SK-MEL-5 (cell line): ENCODE measurements at places on chromosomes 4 and X.

DNA sequence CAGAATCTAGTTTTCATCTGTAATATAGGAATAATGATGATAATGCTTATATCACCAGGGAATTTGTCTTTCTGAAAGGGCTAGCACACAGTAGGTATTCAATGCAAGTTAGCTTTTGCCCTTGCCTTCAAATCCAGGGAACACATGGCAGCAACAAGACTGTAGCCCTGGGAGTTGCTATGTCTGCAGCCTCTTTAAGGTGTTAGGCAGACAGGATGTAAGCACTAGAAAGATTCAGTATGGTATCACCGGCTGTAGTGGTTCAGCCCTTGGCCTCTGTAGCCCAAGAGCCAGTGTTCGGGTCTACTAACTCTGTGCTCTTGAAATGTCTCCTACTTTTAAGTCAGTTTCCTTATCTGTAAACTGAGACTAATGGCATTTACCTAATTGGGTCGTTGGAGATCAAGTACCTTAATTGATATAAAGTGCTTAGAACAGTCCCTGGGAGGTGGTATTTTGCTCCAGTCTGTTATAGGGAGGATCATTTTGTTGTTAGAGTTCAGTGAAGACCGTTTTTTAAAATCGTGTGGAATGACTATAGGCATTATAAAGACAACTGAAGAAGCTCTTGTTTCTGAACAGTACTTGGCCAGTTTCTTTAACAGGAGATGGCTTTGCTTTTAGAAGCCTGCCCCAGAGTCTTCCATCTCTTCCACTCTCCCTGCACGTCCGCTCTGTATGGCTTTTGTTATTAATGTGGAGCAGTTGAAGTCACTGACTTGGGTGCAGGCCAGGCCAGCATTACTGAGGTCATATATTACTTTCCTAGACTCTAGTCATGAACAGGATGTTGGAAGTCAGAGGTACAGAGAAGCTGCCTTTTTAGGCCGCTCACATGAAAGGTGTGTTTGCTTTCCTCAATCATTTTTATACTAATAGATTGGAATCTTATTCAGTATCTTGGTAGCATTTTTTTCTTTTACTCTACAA, 44.8 kb downstream of the GAB1 start:
- DNase-seq: peak; percentile 84

- no peak for DNase-seq
These were observed 240.0 kb downstream of the BCOR start for GRCh38 chrX:39857780-39858179.

GRCh38 chr4:54230484-54231418, 1.7 kb downstream of the PDGFRA start:
- no peak for DNase-seq

GRCh38 chr4:13968723-13969122, 341.2 kb upstream of the BOD1L1 start:
- no peak for DNase-seq

DNA sequence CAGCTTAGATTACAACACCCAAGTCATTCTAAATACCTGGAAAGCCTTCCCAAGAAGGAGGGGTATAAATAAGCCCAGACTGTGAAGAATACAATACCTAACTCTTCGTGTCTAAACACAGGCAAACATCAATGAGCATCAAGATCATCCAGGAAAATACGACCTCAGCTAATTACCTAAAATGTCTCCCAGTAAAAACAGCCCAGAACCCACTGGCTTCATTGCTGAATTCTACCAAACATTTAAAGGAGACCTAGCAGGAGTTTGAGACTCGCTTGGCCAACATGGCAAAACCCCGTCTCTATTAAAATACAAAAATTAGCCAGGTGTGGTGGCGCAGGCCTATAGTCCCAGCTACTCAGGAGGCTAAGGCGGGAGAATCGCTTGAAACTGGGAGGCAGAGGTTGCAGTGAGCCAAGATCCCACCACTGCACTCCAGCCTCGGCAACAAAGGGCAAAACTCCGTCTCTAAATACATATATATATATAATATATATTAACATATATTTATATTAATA, 19.1 kb upstream of the HSFX4 start:
- no peak for DNase-seq

- DNase-seq: no peak
These were observed 291.3 kb downstream of the GUCY2F start for GRCh38 chrX:109190542-109190941.

GRCh38 chr4:2400841-2401609, 17.4 kb downstream of the ZFYVE28 start:
- DNase-seq: no peak

- no peak for DNase-seq
These were observed 42.7 kb upstream of the CLNK start for GRCh38 chr4:10727140-10727880.

DNA sequence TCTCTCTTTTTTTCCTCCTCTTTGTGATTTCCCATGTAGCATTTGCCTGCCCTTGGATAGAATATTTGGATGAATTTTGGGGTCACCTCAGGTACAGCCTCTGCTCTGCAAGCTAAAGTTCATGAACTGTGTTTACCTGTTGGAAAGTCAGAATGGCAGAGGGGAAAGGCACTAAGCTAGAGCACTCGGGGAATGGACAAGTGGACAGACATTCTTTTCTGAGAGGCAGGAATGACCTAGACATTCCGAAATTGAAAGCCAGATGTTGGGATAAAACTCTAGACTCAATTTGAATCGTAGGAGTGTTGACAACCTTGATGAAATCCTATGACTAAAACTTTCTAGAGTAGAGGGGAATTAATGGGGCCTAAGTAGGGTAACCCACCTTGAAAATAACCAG, 56.1 kb downstream of the LUZP4 start:
- DNase-seq: no peak

GRCh38 chrX:20461002-20461401, 194.3 kb upstream of the RPS6KA3 start:
- DNase-seq: no peak

- no peak for DNase-seq
These were observed 92.1 kb upstream of the ELOVL6 start for GRCh38 chr4:110290511-110290910.

DNA sequence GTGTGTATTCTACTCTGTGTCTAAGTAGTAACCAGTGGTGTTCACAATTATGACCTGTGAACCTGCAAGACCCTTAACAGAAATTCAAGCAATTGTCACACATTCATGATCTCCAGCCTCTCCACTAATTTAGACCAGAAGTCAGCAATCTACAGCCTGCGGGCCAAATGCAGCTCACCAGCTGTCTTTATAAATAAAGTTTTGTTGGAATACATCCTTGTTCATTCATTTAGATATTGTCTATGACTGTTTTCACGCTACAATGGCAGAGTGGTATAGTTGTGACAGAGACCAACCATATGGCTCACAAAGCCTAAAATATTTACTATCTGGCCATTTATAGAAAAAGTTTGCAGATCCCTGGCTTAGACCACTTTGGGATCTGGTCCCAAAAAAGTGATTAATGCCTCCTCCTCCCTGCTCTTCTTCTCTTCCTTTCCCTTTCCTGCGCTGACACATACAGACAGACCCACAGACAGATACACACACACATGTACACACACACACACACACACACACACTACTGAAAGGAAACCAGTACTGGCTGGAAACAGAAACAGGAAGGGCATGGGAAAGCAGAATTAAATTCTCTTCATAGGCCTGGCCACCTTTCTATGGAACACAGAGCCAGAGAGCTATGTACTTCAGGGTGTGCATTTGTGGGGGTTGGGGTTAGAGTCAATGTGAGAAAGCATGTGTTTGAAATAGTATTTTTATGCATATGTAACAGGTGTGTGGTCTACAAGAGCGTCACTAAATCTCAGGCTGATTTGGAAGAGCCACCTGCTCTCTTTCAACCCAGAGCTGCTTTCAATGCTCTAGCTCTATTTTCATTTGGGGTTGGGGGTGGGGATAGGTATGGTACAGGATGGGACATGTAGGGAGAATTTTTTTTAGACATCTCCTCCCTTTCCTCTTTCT, 49.7 kb upstream of the TMEM164 start:
- DNase-seq: no peak

DNA sequence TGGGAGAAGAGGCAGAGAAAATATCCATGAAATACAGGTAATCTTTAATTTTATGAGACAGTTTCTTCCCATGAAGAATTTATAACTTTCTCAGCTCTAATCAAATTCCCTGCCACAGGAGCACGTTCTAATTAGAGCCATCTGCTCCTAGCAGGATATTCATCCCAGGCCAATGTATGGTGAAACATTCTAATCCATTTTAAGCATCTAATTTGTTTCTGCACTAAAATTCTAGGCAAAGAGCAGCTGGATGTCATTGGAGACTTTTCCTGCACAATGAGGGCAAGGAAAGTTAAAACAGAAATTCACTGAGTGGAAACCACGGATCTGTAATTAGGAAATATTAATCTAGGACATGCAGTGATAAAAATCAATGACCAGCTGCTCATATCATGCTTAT, 107.7 kb upstream of the ZFP42 start:
- no peak for DNase-seq

- no peak for DNase-seq
These were observed 112.7 kb downstream of the BCOR start for GRCh38 chrX:39985071-39985470.

DNA sequence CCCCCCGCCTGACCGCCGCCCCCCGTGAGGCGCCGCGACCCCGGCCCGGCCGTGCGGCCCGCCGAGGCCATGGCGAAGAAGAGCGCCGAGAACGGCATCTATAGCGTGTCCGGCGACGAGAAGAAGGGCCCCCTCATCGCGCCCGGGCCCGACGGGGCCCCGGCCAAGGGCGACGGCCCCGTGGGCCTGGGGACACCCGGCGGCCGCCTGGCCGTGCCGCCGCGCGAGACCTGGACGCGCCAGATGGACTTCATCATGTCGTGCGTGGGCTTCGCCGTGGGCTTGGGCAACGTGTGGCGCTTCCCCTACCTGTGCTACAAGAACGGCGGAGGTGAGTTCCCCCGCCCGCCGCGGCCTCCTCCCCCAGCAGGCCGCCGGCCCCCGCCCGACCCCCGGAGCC, 780 bp downstream of the SLC6A8 start:
- DNase-seq: no peak

DNA sequence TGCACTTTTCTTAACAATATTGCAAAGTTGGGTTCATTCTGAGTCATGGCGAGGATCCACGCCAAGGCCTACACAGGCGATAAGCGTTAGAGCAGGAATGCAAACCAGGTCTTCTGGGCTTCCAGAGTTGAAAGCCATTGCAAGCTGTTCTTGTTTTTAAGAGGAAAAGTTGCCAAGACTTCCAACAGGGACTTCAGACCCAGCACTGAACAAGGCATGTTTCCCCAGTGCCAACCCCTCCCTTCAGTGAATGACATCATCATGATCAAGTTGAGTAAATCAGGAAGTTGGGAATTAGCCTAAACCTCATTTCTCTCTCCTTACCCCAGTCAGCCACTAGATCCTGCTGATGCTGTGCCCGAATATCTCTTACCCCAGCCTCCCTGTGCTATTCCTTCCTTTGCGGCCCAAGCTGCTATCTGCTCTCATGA, 355.1 kb downstream of the HS3ST1 start:
- peak; percentile 8 for DNase-seq

DNA sequence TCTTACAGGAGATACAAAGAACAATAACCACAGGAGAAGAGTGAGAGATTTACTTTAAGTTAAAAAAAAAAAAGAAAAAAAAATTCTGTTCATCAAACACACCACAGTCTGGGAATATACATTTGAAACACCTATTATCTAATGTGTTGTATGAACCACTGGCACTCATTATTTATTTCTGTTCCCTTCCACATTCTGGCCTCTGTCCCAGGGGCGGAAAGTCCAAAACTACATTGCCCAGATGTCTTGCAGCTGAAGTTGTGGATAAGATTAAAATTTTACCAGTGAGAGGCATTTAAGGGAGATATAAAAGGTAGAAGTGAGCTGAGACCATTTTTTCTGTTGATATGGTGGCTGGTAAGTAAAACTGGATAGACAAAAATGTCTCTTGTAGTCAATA, 56.2 kb downstream of the SCLT1 start:
- DNase-seq: no peak

DNA sequence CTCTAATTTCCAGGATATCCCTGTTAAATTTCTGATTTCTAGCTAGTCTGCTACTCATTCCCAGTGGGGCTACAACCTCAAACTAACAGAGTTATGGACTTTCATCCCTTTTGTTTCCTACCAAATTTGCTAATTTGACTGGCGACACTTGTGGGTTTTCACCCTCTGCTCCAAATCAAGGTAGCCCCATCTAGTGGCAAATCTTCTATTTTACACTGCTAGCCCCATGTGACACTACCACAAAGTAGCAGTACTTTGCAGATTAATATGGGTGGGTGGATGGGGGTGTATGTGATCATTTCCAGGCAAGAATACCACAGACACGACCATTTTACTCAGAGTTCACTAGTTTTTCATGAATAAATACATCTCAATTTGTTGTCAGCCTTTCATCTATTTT, 150.3 kb downstream of the MSL3 start:
- DNase-seq: peak; percentile 49
